ENCODE measurements at places on chromosomes 2 and 18. TPM values are rescaled to one million over a fixed set of nuclear protein-coding genes. Genes with fewer than 3 reads are reported as not detected.

GRCh38 chr2:64631771-64632170, 21.9 kb downstream of the SERTAD2 start:
- no peak overlapping the region for H3K27ac ChIP-seq
- no peak for DNase-seq
- peaks cover 46% of the 10 kb centered on the region for H3K36me3 ChIP-seq

DNA sequence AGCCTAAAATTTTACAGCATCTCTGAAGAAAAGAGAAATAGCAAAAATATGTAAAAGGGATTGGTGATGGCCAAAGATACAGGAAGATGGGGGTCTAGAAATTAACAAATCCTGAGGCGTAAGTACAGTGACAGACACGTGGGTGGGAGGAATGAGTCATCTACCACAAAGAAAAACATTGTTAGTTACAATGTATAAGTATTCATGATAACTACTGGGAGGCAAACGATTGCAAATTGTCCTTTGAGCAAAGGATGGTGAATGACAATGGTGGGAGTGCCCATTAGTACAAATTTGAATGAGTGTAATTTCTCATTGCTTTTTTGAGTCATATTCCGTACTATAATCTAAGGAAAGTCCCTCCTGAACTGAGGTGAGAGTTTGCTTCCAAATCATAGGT, 809.0 kb upstream of the FAM98A start:
- H3K36me3 ChIP-seq, result no peaks in the 10 kb centered on the region
- no peak overlapping the region for H3K4me3 ChIP-seq
- no peak for DNase-seq

GRCh38 chr2:75290600-75291150, 91.4 kb upstream of the TACR1 start:
- no peak overlapping the region for H3K4me3 ChIP-seq
- H3K27ac ChIP-seq, result no peak overlapping the region
- no peaks in the 10 kb centered on the region for H3K36me3 ChIP-seq

DNA sequence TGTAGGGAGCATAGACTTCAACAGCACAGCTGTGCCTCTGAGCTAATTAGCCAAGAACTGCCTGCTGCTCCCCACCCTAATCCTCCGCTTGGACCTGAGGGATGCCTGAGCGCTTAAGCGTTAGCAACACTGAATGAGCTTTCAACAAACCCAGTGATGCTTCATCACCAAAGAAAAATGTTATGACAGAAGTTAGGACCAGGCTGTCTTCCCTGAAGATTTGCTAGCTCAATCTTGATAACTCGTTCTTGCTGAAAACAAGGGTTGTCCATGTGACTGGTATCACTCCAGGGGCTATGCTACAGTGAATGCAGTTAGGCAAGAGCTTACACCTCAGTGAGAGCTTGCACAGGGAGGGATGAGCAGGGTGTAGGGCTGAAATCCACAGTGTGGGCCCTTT, 190.7 kb upstream of the SIX2 start:
- no peaks in the 10 kb centered on the region for H3K4me1 ChIP-seq
- no peaks in the 10 kb centered on the region for H3K27me3 ChIP-seq
- no peak overlapping the region for H3K27ac ChIP-seq
- DNase-seq, result no peak
- H3K4me3 ChIP-seq, result no peak overlapping the region
- H3K36me3 ChIP-seq, result no peaks in the 10 kb centered on the region

DNA sequence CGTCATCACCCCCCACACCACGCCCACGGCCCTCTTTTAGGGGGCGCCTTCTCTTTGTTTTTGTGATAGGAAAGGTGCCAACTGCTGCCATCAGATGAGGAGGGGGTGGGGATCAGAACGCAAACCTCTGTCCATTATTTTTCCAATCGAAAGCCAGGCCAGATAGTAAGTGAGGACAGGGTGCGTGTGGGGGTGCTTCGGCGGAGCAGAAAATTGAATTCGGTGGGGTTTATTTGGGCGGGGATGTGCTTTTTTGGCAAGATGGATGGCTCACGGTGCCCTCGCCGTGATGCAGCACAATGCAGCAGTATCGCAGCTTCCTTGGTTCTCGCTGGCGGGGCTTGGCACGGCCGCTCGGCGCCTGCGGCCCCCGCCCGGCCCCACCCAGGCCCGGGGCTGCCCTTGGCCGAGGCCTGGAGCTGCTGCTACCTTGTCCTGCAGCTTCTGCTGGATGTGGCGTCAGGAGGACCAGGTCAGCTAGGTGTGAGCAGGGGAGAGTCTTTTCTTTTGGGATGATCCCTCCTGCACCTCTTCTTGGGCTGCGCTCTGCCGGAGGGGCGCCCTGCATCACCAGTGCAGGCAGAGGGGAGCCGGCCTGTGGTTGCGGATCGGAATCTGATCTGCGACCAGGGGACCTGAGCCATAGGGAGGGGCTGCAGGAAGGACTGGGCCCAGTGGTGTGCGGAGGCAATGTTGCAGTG, 1.3 kb downstream of the SPTBN1 start:
- no peaks in the 10 kb centered on the region for H3K27me3 ChIP-seq
- peaks cover 29% of the 10 kb centered on the region for H3K4me1 ChIP-seq
- peak; percentile 55 for DNase-seq
- no peaks in the 10 kb centered on the region for H3K36me3 ChIP-seq
- H3K4me3 ChIP-seq, result peak overlapping the region; percentile 93

GRCh38 chr2:203619267-203619878, 84.3 kb upstream of the RAPH1 start:
- H3K4me3 ChIP-seq, result no peak overlapping the region
- no peaks in the 10 kb centered on the region for H3K36me3 ChIP-seq
- H3K27me3 ChIP-seq, result no peaks in the 10 kb centered on the region
- no peaks in the 10 kb centered on the region for H3K4me1 ChIP-seq

- H3K27ac ChIP-seq, result 0 out of 2 replicates have a peak overlapping the region, but pooled peaks have one; percentile 3
- no peak overlapping the region for H3K4me3 ChIP-seq
- peaks cover 10% of the 10 kb centered on the region for H3K4me1 ChIP-seq
- no peaks in the 10 kb centered on the region for H3K27me3 ChIP-seq
- peak; percentile 45 for DNase-seq
Observed at GRCh38 chr2:54814389-54815147, 91.1 kb downstream of the EML6 start.

DNA sequence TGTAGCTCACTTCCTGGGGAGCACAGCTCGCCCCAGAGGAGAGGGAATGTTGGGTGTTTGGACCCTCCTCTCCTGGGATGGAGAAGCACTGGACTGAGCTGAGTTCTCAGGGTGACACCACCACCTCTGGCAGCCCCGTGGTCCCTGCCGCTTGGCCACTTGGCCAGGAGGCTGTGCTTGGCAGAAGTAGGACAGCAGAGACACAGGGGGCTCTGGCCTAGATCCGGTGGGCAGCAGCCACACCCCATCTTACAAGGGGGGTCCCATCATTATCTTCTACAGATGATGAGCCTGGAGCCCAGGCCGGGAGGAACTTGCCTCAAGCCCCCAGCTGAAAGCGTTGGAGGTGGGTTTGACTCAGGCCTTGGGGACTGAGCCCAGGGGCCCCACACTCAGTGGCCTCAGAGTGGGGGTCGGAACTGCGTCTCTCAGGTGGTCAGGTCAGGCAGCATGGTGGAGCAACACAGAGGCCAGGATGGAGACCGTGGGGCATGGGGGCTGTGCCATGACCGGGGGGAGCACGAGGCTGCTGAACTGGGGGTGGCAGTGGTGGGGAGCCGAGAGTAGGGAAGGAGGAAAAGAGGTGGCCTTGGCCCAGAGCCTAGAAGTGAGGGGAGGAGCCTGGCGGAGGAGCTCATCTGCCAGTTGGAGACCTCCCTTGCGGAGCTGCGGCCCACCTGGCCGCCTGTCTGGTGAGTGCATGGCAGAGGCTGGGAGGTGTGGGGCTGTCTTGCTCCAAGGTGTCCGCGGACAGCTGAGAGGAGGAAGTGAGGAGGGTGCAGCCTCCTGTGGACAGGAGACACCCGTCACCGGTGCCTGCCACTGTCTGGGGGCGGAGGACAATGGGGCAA, 63.6 kb upstream of the HDAC4 start:
- no peaks in the 10 kb centered on the region for H3K27me3 ChIP-seq
- peaks cover 13% of the 10 kb centered on the region for H3K4me1 ChIP-seq
- no peak for DNase-seq
- H3K4me3 ChIP-seq, result 0 out of 2 replicates have a peak overlapping the region, but pooled peaks have one; percentile 19
- H3K36me3 ChIP-seq, result no peaks in the 10 kb centered on the region

- H3K4me3 ChIP-seq, result no peak overlapping the region
- H3K27ac ChIP-seq, result no peak overlapping the region
- H3K36me3 ChIP-seq, result no peaks in the 10 kb centered on the region
Observed at GRCh38 chr2:134692499-134692898, 26.3 kb downstream of the TMEM163 start.

Gene ACTR1B
- total RNA-seq, result 31.1 TPM

Gene CNDP1
- total RNA-seq, result not detected

Gene HOXD8
- 1.9 TPM for total RNA-seq

Gene ERFE
- 7.4 TPM for total RNA-seq
